MG63 (cell line): ENCODE measurements at places on chromosomes 3 and 15. TPM values are rescaled to one million over a fixed set of nuclear protein-coding genes. Genes with fewer than 3 reads are reported as not detected.

Gene LSAMP
- 0.16 and 1.2 TPM in 2 replicates for total RNA-seq

Gene CDHR4
- total RNA-seq = 0.10 TPM in 1 of 2 replicates, not detected in the other

Gene FBXO40
- total RNA-seq = not detected in 2 replicates

Gene SATB1
- not detected in 2 replicates for total RNA-seq

Gene ARGFX
- not detected in 2 replicates for total RNA-seq

Gene CHL1
- total RNA-seq = not detected in 2 replicates

Gene UROC1
- total RNA-seq = not detected in 2 replicates

Gene CFAP44
- 0.23 and 1.8 TPM in 2 replicates for total RNA-seq

Gene IFRD2
- total RNA-seq = 87.8 and 101 TPM in 2 replicates

Gene CKMT1B
- not detected in 2 replicates for total RNA-seq

Gene GOLGA6L10
- not detected in 2 replicates for total RNA-seq

Gene ST8SIA2
- not detected in 2 replicates for total RNA-seq

Gene TRIM71
- not detected in 2 replicates for total RNA-seq

Gene PLS1
- total RNA-seq = 1.3 and 2.1 TPM in 2 replicates

Gene FAH
- total RNA-seq = 44.8 and 93.3 TPM in 2 replicates

Gene RTP1
- not detected in 2 replicates for total RNA-seq

Gene TMEM43
- 97.6 and 97.8 TPM in 2 replicates for total RNA-seq

Gene CCDC13
- 0.59 and 10.2 TPM in 2 replicates for total RNA-seq

Gene CHRM5
- not detected in 2 replicates for total RNA-seq

Gene RYR3
- not detected in 2 replicates for total RNA-seq

Gene SUSD5
- 4.2 and 5.4 TPM in 2 replicates for total RNA-seq

Gene REC114
- total RNA-seq = not detected in 2 replicates

Gene WDR93
- 0.13 TPM in 1 of 2 replicates, not detected in the other for total RNA-seq

Gene CLDN16
- total RNA-seq = not detected in 2 replicates
